ENCODE measurements at places on chromosomes 3 and 15. TPM values are rescaled to one million over a fixed set of nuclear protein-coding genes. Genes with fewer than 3 reads are reported as not detected.

CD200 gene
- total RNA-seq: not detected

MEIS2 gene
- total RNA-seq: 9.5 TPM

TPM1 gene
- total RNA-seq: 36.6 TPM

SLC24A5 gene
- total RNA-seq: not detected

KIF9 gene
- total RNA-seq: 13.1 TPM

FBN1 gene
- total RNA-seq: 9.9 TPM

HCLS1 gene
- total RNA-seq: 7.3 TPM

TBC1D21 gene
- total RNA-seq: not detected

EXOSC7 gene
- 47.2 TPM for total RNA-seq

GHSR gene
- not detected for total RNA-seq

Measured in NCI-H460 (cell line).